ENCODE measurements at places on chromosomes 5 and 9.

DNA sequence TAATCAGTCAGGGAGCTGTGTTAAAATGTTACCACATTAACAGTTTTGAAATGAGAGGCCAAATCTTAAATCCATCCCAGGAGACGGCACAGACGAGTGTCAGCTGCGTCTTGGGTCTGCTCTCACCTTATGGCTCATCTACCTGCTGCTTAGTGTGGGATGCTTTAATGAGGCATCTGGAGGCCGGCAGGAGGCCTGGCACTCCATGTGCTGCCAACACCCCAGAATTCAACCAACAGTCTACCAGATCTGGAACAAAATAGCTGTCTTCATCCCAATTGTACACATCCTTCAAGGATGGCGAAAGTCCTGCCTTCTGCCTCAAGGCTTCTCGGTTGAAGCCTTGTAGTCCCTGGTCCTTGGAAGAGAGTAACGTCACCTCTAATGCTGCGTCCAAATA, 12.0 kb downstream of the PRKACG start:
- no peak for DNase-seq

DNA sequence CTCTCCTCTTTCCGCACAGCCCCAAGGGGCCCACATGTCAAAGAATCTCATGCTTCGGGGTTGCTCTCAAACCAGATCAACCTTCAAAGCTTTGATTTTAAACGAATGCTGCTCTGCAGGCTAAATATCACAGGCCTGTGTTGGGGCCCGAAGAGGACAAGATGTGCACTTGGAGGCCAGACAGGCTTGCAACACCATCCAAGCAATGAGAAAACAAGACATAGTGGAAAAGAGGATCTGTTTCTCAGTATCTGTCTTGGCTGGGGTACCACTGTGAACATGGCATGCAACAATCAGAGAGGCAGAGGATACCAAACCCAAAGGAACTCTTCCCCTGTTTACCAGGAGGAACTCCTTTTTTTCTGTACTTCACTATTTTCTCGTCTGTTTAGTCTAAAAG, 321.8 kb downstream of the SLIT3 start:
- no peak for DNase-seq

- DNase-seq = no peak
Measured at GRCh38 chr5:107011605-107012004, 659.1 kb downstream of the EFNA5 start.

DNA sequence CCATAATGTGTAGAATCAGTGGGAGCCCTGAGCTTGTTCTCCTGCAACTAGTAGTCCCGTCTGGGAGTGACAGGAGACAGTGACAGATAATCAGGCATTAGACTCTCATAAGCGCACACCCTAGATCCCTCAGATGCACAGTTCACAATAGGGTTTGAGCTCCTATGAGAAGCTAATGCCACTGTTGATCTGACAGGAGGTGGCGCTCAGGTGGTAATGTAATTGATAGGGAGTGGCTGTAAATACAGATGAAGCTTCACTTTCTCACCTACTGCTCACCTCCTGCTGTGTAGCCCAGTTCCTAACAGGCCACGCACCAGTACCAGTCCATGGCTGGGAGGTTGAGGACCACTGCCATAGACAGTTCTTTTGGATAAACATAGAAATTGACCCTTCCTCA, 188.7 kb downstream of the ROR2 start:
- no peak for DNase-seq

- DNase-seq = no peak
Measured at GRCh38 chr5:83368319-83368718, 103.2 kb upstream of the VCAN start.

DNA sequence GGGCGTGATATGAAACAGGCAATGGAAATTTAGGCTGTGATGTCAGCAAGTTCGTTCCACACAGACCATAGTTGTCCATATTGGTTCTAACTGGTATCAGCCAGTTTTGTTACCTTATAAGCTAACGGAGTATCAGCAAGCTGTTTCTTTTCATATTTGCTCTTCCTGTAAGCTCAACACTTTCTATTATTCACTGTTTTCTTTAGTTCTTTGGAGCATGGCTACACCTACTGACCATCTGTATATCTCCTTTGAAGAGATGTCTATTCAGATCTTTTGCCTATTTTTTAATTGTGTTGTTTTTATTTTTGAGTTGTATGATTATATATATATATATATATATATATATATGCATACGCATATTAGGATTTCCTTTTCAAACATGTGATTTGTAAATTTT, 1057.2 kb upstream of the CDH10 start:
- no peak for DNase-seq

- no peak for DNase-seq
Measured at GRCh38 chr9:25724424-25724823, 46.2 kb upstream of the TUSC1 start.

DNA sequence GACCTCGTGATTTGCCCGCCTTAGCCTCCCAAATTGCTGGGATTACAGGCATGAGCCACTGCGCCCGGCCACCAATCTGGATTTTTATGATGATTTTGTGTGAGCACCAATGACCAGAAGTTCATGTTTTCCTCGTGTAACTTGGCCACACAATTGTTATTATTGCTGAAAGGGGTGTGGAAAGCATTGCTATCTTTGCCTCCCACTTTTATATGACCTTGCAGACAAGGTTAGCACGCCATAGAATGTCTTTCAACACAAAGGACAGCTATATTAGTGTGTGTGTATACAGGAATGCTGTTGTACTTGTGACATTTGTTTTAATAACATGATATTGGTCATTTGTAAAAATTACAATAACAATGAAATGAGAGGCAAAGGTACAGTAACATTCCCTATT, 155.0 kb upstream of the ERCC6L2 start:
- no peak for DNase-seq

- DNase-seq = no peak
Measured at GRCh38 chr9:95791286-95791685, 84.2 kb upstream of the ERCC6L2 start.

DNA sequence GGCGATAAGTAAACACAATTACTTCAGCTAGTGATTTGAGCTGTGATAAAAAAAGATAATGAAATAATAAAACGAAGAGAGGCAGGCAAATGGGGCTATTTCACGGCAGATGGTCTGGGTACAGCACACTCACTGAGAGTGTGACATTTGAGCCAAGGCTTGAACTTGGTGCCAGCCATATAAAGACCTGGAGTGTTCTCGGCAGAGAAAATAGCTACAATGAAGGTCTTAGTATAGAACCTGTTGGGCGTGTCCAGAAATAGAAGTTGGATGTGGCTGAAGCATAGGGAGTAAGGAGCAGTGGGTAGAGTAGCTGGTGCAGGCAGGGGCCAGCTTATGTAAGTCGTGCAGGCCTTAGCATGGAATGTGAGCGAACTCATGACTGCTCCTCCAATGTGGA, 660.3 kb upstream of the WWC1 start:
- DNase-seq = no peak

DNA sequence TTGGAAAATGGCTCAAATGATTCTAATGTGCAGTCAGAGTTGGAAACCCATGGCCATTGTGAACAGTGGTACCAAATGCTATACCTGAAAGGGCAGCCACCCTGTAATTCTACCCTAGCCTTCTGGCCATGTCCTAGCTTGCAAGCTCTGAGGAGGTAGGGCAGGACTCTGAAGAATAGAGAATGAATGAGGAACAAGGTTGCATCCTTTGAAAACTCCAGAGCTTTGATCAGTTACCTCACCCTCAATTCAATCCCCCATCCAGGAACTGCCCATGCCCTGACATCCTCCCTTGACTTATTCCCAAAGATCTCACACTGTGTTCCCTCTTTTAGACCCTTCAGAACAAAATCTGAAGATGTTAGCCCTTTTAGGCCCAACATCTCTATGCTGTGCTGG, 17.8 kb upstream of the ERMP1 start:
- DNase-seq = no peak

GRCh38 chr9:87683751-87684626, 41.9 kb upstream of the CTSL start:
- no peak for DNase-seq

DNA sequence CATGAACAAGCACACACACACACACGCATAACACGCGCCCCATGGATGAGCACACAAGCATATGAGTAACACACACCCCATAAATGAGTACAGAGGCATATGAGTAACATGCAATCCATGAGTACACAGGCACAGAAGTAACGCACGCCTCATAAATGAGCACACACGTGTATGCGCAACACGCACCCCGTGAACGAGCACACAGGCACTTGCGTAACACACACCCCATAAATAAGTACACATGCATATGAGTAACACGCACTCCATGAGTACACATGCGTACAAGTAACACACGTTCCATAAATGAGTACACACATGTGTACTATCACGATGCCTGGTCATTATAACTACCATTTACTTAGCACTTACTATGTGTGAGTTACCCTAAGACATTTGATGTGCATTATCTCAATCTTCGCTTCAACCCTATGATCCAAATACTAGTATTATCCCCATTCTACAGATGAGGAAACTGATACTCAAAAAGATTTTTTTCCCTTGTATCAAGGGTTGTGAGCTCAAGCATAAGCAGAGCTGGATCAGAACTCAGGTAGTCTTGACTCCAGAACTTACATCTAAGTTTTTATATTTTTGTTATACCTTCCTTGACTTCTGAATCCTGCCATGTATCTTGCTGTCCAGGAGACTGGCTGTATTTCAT, 7.7 kb downstream of the MED27 start:
- DNase-seq = no peak

DNA sequence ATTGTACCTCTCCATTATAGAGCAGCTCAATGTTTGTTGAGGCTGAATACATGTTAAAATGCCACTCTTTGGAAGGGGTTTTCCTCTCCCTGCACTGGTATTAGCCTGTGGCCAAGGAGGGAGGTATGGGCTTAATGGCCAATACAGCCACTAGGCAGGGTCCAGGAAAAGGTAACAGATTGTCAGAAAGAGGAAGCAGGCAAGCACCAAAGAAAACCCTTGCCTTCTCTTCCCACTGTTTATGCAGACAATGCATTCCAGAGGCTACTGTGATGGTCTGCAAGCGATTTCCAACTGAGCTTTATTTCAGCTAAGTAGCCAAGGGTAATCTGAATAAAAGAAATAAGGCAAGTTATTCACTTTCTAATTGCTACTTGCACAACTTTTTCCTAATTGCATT, 95.3 kb upstream of the SLC27A6 start:
- no peak for DNase-seq

- DNase-seq = peak; percentile 59
Measured at GRCh38 chr9:75200892-75201470, 112.7 kb downstream of the OSTF1 start.

- DNase-seq = no peak
Measured at GRCh38 chr5:77518304-77518703, 26.2 kb upstream of the WDR41 start.

- peak; percentile 39 for DNase-seq
Measured at GRCh38 chr5:89313044-89313443, 430.1 kb upstream of the MEF2C start.
